ENCODE measurements at places on chromosomes 13 and 19.
A peak's percentile ranks its signal among the peaks of the same experiment; 100 is the strongest.

- no peak for DNase-seq
Measured at GRCh38 chr19:39190768-39191167, 6.0 kb upstream of the NCCRP1 start.

DNA sequence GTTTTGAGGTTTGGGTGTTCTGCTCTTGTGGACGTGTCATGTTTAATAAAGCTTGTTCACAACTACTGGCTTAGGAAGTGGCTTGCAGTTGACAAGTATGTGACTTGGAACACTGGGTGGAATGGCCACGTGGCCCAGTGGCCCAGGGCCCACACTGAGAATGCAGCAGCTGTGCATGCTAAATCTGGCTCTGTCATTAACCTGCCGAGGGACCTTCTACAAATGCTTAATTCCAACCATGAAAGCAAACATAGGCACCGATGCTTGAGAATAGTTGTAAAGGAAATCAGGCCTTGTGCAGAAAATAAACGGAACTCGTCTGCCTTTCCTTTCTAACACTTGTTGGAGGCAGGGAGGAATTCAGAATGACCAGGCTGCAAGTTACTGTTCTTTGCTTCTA, 11.6 kb upstream of the CLDN10 start:
- DNase-seq, result peak; percentile 59

DNA sequence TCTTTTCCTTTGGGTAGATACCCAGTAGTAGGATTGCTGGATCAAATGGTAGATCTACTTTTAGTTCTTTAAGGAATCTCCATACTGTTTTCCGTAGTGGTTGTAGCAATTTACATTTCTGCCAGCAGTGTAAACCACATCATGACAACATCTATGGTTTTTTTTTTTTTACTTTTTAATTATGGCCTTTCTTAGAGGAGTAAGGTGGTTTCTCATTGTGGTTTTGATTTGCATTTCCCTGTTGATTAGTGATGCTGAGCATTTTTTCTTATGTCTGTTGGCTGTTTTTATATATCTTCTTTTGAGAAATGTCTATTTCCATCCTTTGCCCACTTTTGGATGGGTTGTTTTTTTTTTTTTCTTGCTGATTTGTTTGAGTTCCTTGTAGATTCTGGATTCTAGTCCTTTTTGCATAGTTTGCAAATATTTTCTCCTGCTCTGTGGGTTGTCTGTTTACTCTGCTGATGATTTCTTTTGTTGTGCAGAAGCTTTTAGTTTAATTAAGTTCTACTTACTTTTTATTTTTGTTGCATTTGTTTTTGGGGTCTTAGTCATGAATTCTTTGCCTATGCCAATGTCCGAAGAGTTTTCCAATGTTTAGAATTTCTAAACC, 38.8 kb downstream of the TDRD3 start:
- DNase-seq, result no peak

GRCh38 chr19:45376045-45376724, 5.8 kb upstream of the ERCC2 start:
- peak; percentile 75 for DNase-seq

DNA sequence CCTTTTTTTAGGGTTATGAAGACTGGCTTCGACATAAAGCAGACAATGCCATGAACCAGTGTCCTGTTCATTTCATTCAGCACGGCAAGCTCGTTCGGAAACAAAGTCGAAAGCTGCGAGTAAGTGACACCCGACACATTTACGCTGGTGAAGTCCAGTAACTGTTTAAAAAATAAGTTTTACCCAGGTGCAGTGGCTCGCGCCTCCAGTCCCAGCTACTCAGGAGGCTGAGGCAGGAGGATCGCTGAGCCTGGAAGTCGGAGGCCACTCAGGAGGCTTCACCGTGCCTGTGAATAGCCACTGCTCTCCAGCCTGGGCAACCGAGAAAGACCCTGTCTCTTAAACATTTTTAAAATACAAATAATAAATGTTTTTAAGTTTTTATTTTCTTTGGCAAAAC, 120.8 kb downstream of the ATP11A start:
- no peak for DNase-seq

DNA sequence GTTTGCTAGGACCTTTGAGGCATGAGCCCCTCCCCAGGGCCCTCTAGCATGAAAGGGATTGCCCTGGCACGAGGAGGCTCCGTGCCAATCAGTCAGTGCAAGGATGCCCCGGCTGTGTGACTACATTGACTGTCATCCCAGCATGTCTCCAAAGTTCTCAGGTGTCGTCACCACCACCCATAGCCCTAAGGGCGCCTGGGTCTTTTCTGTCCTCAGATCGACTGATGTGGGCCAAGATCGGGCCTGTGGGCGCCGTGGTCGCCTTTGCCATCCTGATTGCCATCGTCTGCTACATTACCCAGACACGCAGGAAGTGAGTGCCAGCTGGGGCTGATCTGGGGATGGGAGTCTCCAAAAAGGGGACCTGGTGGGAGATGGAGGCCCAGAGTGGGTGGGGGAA, 18.4 kb downstream of the MAG start:
- no peak for DNase-seq

DNA sequence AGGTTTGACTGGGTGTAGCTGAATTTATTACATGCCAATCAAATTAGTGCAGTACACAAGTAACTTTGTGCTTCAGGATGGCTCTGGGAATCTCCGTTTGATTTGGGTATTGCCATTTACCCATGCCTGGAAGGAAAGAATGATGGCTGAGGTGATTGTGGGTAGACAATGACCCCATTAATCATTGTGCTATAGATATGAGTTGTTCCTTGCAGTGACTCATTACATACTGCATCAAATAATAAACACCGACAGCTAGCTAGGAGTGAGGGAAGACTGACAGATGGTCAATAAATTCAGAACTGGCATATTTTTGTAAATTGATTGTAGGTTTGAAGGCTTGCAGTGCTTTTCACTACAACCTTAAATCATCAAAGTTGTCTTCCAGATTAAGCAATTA, 1069.5 kb downstream of the DIAPH3 start:
- DNase-seq, result no peak

GRCh38 chr19:31132753-31133110, 216.5 kb downstream of the TSHZ3 start:
- no peak for DNase-seq

DNA sequence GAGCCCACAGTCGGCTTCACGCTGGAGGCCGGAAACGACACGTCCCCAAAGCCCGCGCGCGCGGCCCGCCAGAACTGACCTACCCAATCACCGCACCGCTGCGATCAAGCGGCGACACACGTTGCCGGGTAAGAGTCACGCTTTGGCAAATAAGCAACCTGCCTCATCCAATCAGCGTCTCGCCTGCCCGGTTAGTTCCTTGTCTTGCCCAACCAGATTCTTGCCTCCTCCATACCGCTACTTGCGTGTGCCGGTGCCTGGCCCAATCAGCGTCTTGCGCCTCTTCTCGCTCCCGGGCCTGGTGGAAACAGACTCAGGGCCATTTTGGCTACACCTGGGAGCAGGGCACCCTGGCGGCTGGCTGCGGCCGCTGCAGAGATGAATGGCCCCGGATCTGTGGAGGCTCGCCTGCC, 11.6 kb upstream of the ZNF544 start:
- no peak for DNase-seq

- no peak for DNase-seq
Measured at GRCh38 chr13:20446405-20446804, 79.3 kb downstream of the CRYL1 start.

- DNase-seq, result peak; percentile 34
Measured at GRCh38 chr19:49635530-49636232, 4.3 kb downstream of the RRAS start.

DNA sequence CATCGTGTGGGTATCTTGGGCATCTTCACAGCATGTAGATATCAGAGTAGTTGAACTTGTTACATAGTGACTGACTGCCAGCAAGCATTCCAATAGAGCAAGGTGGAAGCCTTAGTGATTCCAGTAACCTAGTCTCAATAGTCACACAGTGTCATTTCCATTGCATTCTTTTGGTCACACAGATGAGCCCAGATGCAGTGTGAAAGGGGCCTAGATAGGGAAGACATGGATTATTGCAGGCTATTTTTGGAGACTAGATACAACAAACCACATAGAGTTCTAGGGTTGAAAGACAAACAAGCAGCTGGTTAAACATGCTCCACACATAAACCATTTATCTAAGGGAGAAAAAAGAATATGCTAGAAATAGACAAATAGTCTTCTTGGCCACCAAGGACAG, 553.5 kb downstream of the DCT start:
- DNase-seq, result no peak

Measured in left hindlimb (tissue), 1 donor.